Ovary (tissue), 10 donors: ENCODE measurements at places on chromosomes 2 and 18.
A peak's percentile ranks its signal among the peaks of the same experiment; 100 is the strongest.

DNA sequence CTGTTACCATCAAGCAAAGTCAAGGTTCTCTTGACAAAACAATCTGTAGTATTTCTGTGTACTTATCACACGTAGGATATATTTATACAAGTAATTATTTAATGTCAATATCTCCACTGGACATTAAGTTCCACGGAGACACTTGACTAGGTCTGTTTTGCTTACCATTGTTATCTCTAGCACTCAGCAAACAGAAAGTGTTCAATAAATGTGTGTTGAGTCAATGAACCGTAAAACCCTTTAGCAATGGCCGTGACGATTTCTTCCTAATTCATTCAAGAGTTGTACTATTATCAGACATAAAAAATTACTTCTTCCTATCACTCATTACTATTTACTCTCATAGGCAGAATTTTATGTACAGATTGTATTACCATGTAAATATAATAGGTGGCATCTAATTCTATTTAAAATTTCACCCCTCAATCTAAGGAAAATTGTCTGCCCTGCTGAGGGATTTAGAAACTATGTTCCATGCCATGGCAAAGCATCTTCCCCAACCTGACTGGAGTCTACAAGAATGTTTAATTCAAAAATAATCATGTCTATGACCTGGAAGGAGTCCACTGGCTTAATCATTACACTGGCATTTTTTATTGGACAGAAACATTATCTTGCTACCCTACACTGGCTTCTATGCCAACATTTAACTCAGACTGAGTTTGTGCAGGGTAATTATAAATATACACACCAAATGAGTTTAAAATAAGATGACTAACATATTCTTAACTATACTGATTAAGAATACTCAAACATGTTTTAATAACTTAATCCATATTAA is 301.9 kb downstream of the ZEB2 start:
- DNase-seq = no peak

GRCh38 chr2:39313575-39313974 is 69.8 kb upstream of the CDKL4 start:
- no peak for DNase-seq

GRCh38 chr18:24837066-24837465 is 376.6 kb downstream of the HRH4 start:
- no peak for DNase-seq

GRCh38 chr2:23460228-23460627 is 75.2 kb downstream of the KLHL29 start:
- DNase-seq = no peak

GRCh38 chr2:68716604-68717304 is 17.9 kb upstream of the ARHGAP25 start:
- DNase-seq = no peak

DNA sequence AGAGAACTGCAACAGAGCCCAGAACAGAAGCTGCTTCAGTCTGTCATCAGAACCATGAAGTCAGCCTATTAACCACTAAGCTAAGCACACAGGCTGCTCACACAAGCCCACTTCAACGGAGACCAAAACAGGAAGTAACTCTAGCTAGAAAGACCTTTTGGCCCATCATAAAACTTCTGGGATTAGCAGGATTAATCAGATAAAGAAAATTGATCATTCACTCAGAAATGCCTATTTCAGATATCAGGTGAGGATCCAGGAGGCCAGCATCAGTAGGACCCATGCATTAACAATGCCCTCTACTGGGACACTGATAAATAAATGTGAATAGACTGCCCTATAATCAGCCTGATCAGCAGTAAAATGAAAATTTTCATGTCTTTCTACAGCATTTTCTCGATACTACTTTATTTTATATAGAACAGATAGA is 101.4 kb downstream of the WDPCP start:
- DNase-seq = no peak

GRCh38 chr18:79321625-79322405 is 73.9 kb upstream of the NFATC1 start:
- DNase-seq = no peak

GRCh38 chr18:63025251-63026090 is 294.1 kb downstream of the BCL2 start:
- no peak for DNase-seq

DNA sequence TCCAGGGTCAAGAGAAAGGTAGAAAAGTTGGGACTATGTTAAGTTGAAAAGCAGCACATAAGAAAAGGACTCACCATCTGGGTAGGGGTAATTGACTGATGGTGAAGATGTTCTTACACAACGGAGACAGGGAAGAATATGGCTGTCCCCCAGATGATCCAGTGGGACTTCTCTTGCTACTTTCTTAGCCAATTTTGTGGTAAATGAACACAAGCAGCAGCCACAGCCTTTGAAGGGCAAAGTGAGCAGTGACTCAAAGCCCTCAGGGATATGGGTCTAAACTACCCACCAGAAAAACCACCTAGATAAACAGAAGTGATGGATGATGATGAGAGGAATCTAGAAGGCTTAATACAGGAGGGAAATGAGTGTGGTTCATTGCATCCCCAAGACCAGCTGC is 65.8 kb upstream of the SLC9A2 start:
- no peak for DNase-seq

DNA sequence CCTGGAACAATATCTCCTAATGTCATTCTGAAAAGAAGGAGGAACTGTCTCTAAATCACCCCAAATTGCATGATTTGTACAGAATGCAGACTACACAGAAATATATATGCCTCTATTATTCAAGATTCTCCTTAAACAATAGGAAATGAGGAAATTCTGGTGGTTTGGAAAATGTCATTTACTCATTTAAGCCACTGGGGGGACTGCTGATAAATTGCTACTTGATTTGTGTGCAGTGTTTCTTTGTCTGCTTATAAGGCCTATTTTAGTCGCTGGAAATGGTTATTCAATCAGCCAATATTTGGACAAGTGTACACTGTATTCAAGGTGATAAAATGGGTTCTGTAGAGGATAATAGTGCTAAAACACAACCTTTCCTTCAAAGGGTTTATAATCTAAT is 801.9 kb upstream of the CELF4 start:
- no peak for DNase-seq

GRCh38 chr18:22282311-22283115 is 113.1 kb downstream of the GATA6 start:
- DNase-seq = no peak

DNA sequence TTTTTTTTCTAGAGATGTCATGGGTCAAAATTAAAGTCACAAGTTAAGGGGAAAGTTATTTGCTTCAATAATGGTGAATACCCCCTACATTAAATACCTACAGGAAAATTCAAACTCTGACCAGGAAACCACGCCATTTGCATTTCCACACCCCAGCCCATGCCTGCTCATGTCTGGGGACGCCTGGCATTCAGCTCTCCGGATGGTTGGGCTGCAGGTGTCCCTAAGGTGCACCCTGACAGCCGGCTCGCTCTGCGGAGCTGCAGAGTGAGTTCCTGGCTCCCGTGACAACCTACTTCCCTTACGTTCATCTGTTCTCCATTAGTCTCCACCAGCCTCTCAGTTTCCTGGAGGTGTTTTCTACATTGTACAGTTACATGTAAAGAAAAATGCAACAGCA is 122.7 kb upstream of the RIOK3 start:
- no peak for DNase-seq

- no peak for DNase-seq
Observed at GRCh38 chr18:46480226-46480625, 176.8 kb downstream of the LOXHD1 start.

DNA sequence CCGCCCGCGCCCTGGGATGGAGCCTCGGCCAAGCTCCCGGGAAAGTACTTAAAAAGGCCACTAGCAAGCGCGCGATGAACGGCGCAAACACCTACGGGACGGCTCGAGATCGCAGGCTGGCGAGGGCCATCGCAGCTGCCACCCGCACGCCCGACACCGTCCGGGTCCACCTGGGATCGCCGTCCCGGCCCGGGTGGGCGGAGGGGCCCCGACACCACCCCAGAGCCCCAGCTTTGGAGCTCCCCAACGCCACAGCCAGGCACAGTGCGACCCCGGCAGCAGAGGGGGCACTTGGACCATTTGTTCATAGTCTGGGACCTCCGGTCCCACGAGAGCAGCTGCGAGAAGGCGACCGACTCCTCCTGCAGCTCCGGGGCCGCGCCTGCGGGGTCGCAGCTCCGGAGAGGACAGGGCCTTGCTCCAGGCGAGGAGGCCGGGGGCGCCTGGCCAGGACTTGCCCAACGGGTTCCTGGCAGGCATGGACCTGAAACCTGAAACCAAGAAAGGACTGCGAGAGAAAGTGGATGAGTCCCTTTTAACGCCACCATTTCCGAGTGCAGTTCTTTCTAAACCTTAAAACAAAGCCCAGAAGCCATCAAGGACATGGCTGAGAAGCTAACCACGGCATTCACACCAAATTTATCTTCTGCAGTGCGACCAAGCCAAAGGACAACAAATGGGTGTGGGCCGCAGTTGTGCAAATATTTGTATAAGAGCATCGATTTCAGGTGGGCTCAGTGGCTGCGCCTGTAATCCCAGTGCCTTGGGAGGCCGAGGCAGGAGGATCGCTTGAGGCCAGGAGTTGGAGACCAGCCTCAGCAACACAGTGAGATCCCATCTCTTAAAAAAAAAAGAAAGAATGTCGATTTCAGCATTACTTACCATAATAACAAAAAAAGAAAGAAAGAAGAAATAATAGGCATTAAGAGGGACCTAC is 54.0 kb upstream of the IMP4 start:
- DNase-seq = peak; percentile 37

DNA sequence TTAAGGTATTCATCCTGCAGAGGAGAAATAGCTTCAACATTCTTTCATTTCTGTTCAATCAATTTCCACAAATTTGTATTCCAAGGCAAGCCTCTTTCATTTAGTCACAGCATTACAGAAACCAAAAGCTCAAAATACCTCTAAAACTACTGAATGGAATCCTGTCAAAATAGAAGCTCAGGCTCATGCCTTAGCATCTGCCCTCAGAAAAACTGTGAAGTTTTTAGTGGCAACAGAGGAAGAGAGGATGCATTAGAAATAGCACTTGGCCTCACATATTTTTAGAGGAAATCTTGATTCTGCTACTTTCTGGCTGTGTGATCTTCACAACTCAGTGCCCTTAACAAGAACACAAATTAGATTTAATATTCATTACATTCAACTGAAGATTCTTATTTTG is 69.1 kb upstream of the GALNT13 start:
- no peak for DNase-seq

- no peak for DNase-seq
Observed at GRCh38 chr18:49399003-49399402, 61.4 kb downstream of the DYM start.

GRCh38 chr2:198321522-198322088 is 517.2 kb downstream of the PLCL1 start:
- no peak for DNase-seq

DNA sequence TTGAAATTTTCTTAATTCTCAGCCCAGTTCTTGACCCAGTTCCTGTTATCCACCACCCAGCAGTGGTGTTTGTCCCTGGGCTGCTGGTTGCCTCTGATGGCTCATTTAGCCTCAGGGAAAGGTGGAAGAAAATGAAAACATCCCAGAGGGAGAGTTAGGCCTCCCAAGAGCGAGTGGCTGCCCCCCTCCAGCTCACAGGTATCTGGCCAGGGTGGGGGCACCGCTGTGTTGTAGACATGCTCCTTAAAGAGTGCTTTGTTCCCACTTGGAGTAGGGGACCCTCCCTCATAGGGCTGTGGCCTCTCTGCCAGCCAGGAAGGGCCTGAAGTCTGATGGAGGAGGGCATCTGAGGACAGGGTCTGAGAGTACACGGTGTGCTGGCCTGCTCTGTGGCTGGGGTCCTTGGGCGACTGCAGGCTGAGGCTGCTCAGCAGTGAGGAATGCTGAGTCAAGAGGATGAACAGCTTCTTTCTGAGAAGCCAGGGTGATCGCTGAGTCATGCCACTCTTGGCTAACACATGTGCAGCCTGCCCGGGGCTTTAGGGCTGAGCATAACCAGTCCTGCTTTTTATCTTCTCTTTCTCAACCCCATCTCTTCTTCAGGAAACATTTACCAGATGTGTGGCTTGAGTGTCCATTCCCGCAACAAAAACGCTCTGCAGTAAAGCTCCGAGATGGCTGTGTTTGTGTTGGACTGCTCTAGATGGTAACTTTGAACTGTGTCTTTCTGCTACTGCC is 72.3 kb downstream of the IL1R2 start:
- peak; percentile 93 for DNase-seq

GRCh38 chr2:24981411-24982136 is 9.8 kb upstream of the DNAJC27 start:
- DNase-seq = no peak

GRCh38 chr2:207131594-207131993 is 34.2 kb downstream of the KLF7 start:
- DNase-seq = no peak

DNA sequence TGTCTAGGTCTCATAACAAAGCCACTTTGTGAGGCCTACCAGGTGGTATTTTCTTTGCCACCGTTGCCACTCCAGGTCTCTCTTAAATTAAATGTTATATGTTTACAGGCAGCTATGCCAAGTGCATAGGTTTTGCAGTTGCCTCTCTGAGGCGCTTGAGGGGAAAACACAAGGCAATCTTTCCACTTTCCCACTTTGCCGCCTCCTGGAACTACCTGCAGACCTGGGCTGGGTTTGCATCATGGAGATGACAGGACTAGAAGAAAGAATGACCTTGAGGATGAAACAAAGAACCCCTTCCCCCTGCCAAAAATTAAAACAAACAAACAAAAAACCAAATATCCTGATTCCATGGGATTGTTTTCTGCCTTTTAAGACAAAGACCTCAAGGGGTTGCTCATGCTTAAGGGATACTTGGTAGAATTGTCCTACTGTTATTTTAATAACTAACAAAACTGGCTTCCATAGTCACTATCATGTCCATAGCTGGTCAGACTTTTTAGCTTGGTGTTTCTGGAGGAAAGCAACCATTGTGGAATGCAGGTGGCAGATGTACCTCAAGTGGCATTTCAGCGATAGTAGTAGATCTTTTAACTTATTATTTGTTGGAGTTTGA is 159.9 kb downstream of the PRPF40A start:
- DNase-seq = no peak

DNA sequence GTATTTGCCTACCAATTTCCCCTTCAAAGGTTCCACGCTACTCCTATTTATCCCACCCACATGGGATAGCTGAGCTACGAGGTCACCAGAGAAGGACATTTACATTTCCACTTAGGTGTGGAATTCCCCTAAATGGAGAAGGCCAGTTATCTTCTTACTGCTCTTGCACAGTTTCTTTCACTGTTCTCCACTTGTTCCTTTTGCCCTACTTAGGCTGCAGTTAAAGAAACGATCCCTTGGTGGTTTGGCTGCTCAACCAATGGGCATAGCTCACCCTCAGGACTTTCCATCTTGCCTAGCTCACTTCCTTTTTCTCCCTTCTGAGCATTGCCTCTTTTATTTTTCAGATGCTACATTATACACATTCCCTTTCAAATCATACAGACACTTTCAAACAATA is 11.2 kb upstream of the NABP1 start:
- DNase-seq = no peak
